NT2/D1 (cell line): ENCODE measurements at places on chromosomes 6 and 20.

GRCh38 chr20:9884061-9884460 lies 45.2 kb upstream of the PAK5 start:
- DNase-seq, result no peak

DNA sequence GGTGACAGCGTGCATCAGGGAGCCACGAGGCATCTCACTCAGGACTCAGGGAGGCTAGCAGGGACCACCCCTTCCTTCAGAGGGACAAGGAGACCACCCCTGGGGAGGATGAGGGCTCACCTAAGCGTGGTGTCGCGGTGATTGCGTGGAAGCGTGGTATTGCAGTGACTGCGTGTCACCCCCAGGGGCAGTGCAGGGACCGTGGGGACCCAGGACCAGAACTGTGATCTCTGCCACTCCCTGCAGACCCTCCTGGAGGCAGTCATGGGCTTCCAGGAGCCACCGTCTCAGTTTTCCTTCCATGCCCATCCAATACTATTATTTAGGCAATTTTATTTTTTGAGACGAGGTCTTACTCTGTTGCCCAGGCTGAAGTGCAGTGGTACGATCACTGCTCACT lies 147.1 kb downstream of the TAF4 start:
- no peak for DNase-seq

- DNase-seq, result no peak
Measured at GRCh38 chr6:148042536-148042935, 300.1 kb upstream of the SASH1 start.

GRCh38 chr6:53630533-53631226 lies 34.9 kb downstream of the KLHL31 start:
- no peak for DNase-seq

GRCh38 chr6:80339421-80339820 lies 232.9 kb downstream of the BCKDHB start:
- no peak for DNase-seq

DNA sequence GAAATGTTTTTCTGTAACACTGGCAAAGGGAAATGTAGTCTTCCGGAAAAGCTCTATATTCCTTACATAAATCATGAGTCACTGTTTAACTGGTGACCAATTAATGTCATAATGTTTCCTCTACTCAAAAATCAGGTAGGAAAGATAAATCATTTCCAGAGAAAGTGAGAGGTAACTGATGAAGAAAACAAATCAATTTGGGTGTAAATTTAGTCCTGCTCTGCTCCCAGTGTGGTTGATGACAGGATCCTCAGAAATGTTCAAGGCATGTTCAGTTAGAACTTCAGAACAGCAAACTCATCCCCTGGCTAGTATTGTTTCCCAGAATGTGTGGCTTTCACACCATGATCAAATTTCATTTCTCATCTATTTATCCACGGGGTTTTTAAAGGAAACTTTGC lies 38.8 kb upstream of the SPACA1 start:
- no peak for DNase-seq

GRCh38 chr6:134318236-134318973 lies 493 bp upstream of the SGK1 start:
- DNase-seq, result no peak

DNA sequence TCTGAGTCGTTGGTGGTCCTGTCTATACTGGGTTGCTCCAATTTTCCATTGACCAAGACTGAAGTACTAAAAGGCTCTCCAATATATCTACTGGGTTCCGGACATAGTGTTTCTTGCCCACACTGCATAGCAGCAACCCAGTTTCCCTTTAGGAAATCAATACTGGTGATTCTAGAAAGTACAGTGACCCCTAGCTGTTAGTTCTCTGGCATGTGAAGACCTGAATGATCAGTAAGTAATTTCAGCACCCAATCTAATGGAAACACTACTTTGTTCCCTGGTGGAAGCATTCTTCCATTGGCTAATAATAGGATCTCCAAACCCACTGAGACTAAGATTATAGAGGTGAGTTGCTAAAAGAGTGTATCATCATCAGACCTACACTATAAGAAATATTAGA lies 40.8 kb upstream of the STMND1 start:
- DNase-seq, result no peak

- DNase-seq, result no peak
Measured at GRCh38 chr6:110173506-110174132, 5.9 kb downstream of the WASF1 start.

DNA sequence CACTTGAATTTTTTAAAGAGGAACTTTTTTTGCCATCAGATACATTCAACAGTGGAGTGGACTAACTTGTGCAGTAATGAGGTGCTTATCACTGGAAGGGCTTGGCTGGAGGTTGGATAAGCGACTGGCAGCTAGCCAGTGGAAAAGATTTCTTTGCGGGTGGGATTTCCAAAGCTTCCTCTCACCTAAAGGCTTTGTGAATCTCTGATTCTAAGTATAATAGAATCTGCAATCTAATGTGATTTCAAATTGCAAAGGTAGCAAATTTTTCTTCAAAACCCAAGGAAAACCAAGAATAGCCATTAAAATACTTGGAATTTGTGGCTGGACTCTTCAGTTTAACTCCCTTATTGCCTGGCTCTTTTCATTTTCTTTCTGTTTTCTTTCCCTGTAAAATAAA lies 460.4 kb upstream of the MARCKS start:
- DNase-seq, result no peak

DNA sequence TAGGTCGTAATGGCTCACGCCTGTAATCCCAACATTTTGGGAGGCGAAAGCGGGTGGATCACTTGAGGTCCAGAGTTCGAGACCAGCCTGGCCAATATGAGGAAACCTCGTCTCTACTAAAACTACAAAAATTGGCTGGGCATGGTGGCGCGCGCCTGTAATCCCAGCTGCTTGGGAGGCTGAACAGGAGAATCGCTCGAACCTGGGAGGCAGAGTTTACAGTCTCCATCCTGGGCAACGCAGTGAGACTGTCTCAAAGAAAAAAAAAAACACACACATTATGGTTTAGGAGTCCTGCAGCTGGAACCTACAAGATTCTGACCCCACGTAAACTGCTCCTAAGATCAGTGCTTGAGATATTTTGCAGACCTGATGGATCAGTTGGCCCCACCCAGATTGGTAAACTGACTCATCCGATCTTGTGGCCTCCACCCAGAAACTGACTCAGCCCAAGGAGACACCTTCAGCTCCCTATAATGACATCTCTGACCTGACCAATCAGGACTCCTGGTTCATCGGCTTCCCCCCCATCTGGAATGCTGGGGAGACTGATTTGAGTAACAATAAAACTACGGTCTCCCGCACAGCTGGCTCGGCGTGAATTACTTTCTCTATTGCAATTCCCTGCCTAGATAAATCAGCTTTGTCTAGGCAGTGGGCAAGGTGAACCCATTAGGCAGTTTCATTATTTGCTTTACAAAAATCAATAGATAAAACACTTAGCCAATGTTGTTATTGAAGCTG lies 96.2 kb upstream of the BTN3A2 start:
- DNase-seq, result peak; percentile 80

GRCh38 chr20:30892541-30893345 lies 364.7 kb upstream of the DEFB115 start:
- no peak for DNase-seq

- no peak for DNase-seq
Measured at GRCh38 chr6:110075406-110075805, 97.3 kb downstream of the GPR6 start.

DNA sequence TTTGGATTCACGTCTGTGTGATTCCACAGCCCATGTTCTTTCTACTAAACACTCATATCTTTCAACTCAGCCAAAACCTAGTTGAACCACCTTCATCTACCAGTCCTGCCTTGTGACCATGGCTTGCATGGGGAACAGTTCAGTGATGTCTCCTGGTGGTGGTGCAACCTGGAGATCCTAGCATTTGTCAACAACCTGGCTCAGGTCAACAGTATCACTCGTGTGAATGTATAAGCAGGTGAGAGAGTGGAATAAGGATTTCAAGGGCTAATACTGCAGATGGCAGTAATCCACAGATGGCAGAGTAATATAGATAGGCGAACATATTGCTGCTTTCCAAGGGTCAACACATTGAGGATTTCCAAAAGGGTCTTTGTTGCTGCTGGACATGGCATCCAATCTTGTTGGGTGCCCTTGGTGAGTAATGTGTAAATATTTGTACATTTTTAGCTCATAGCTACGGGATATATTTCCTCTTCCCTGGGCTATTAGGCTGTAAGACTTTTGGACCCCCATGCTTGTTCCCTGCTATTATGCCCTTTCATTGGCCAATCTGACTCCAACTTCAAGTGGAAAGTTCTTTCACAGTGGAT lies 13.4 kb downstream of the PBOV1 start:
- DNase-seq, result no peak

DNA sequence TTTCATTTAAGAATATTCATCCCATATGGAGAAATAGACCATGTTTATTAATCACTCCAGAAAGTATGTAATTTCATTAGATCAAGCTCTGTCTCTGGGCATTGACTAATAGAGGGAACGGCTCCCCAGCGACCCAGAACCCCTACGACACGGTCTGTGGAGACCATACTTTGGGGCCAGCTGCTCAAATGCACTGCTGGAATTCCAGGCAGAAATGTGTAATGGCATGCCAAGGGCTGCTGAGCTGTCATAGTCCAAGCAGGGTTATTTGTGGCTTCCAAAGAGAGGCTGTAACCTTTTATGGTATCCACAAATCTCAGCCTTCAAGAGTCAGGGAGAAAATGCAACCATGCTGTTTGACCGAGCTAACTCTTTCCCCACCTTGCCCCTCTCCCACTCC lies 755.8 kb downstream of the DHX35 start:
- no peak for DNase-seq

GRCh38 chr6:99736302-99736701 lies 129.7 kb downstream of the PRDM13 start:
- no peak for DNase-seq

DNA sequence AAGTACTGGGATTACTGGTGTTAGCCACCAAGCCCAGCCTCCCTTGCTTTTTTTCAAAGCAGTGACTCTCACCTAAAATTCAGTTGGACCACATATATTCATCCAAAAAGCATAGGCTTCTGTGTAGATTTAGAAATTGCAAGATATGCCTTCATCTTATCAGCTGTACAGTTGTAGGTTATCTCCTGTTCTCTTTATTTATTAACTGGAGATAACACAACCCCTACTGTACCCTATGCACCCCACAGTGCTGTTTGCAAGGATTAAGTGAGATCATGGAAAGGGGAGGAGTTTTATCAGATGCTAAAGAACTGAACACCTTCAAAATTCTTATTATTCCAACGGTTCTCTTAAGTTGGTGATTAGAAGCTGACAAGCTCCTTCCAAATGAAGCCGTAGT lies 164.4 kb upstream of the JARID2 start:
- DNase-seq, result no peak

- peak; percentile 2 for DNase-seq
Measured at GRCh38 chr6:1792989-1793388, 183.3 kb downstream of the FOXC1 start.

- DNase-seq, result peak; percentile 94
Measured at GRCh38 chr20:49568278-49569151, 578 bp upstream of the PTGIS start.

DNA sequence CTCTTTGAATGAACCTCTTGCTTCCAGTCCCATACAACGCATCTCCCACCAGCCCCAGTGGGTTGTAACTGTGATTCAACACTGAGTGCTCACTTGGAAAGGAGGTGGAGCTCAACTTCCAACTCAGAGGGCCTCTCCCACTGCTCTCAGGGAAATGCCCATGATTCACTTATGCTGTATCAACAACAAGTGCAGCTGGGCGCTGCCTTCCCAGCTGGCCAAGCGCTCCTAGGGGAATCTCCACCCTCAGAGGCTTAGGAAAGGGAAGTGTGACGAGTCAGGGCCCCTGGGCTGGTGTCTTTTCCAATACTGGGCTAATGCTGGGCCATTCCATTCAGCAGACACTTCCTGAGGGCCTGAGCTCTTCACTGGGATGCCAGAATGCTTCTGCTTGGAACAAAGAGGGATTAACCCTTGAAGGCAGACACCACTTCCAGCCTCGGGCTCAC lies 8.1 kb upstream of the OCSTAMP start:
- no peak for DNase-seq

- DNase-seq, result no peak
Measured at GRCh38 chr6:33610067-33610466, 11.1 kb upstream of the ITPR3 start.

- DNase-seq, result no peak
Measured at GRCh38 chr6:14722704-14723103, 523.2 kb upstream of the JARID2 start.

DNA sequence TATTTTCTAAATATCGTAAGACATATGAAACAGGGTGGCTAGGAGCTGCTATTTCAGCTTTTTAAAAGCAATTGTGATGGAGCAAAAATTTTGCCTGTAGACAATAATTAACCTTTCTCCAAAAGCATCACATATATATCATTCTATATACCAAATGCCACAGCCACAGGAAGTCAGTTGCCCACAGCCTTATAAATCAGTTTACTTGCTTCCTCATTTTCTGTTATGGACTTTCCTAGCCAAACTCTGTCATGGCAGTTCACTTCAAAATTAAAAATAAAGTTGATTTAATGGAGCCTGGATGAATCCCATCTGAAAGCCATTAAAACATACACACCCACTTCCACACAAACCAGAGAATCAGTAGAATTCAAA lies 93.4 kb upstream of the NHSL1 start:
- DNase-seq, result no peak

DNA sequence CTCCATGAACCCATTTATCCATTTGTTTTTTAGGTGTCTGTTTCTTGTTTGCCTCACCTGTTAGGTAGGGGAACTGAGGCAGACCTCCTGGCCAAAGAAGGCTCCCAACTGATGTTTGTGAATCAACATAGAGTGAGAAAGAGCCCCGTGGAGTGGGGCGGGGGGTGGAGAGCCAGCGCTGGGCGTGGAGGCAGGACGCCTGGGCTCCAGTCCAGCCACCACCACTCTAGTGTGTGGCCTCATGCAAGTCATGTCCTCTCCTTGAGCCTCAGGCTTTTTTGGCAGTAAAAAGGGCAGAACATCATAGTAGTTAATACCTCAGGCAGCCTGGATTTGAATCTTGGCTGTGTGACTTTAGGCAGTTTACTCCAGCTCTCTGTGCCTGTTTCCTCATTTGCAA lies 42.2 kb upstream of the SCRT2 start:
- DNase-seq, result no peak

DNA sequence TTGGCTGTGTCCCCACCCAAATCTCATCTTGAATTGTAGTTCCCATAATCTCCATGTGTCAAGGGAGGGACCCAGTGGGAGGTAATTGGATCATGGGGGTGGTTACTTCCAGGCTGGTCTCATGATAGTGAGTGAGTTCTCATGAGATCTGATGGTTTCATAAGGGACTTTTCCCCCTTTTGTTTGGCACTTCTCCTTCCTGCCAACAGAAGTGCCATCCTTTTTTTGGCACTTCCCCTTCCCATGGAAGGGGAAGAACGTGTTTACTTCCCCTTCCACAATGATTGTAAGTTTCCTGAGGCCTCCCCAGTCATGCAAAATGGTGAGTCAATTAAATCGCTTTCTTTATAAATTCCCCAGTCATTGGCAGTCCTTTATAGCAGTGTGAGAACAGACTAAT lies 18.0 kb upstream of the PI3 start:
- DNase-seq, result no peak

- no peak for DNase-seq
Measured at GRCh38 chr6:24906314-24906713, 29.4 kb downstream of the RIPOR2 start.

- DNase-seq, result no peak
Measured at GRCh38 chr6:88124925-88125557, 41.1 kb downstream of the CNR1 start.
